Smooth muscle cell of the coronary artery (primary cell): ENCODE measurements at places on chromosomes 5 and 9. TPM values are rescaled to one million over a fixed set of nuclear protein-coding genes. Genes with fewer than 3 reads are reported as not detected.

NUTM2G gene
- not detected in 2 replicates for total RNA-seq

DOLPP1 gene
- 5.1 and 9.2 TPM in 2 replicates for total RNA-seq

PCDHGB1 gene
- 1.5 and 2.4 TPM in 2 replicates for total RNA-seq

HTR4 gene
- total RNA-seq = 0.08 TPM in 1 of 2 replicates, not detected in the other

IL9 gene
- not detected in 2 replicates for total RNA-seq

NOXA1 gene
- 0.38 and 0.47 TPM in 2 replicates for total RNA-seq

DCP2 gene
- total RNA-seq = 11.5 and 20.7 TPM in 2 replicates

C9 gene
- total RNA-seq = 1.4 TPM in 1 of 2 replicates, not detected in the other

IFNA13 gene
- not detected in 2 replicates for total RNA-seq

PRR16 gene
- 3.7 and 8.9 TPM in 2 replicates for total RNA-seq

NKD2 gene
- total RNA-seq = 0.70 and 12.5 TPM in 2 replicates

PIP5KL1 gene
- 0.45 and 0.94 TPM in 2 replicates for total RNA-seq

GPR21 gene
- 0.83 and 2.6 TPM in 2 replicates for total RNA-seq

PCDHA7 gene
- 0.75 and 1.5 TPM in 2 replicates for total RNA-seq

KCTD16 gene
- total RNA-seq = 0.70 and 3.4 TPM in 2 replicates

GLDC gene
- total RNA-seq = 0.83 and 4.2 TPM in 2 replicates

CHSY3 gene
- total RNA-seq = 4.0 and 8.8 TPM in 2 replicates

SCGB3A2 gene
- total RNA-seq = 0.15 TPM in 1 of 2 replicates, not detected in the other
